ENCODE measurements at places on chromosomes 3 and 15.

DNA sequence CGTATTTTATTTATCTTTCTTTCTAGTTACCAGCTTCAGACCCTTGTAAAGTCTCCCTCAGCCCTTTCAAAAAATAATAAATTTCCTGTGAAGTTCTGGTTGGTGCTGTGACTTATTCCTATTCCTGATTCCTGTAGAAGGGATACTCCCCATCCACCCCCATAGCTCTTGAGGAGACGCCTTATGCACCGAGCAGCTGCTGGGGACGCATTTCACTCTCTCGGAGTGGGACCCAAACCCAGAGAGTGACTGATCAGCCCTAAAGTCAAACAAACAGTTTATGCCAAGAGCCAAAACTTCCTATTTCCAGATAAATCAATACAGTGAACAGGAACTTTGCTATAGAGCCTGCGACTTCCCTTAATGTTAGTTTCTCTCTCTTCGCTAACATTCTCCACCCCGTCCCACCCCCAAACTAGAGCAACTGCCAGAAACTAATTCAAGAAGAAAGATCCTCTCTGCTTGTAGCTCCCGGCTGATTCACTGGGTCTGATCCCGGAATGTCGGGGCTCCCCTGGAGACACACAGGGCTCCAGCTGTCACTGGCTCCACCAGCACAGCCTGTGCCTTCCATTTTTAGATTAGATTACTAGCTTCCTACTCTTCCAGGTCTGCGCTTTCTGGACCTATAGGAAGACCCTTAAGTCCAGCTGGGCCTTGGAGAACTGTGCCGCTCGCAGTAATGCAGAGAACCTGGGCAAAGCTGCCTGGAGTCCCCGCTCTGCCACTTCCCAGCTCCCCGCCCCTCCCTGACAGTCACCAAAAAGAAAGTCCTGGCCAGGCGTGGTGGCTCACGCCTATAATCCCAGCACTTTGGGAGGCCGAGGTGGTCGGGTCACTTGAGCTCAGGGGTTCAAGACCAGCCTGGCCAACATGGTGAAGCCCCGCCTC is 45.2 kb downstream of the KLHL25 start:
- DNase-seq, result no peak

GRCh38 chr3:126496894-126497850 is 20.4 kb downstream of the UROC1 start:
- no peak for DNase-seq

DNA sequence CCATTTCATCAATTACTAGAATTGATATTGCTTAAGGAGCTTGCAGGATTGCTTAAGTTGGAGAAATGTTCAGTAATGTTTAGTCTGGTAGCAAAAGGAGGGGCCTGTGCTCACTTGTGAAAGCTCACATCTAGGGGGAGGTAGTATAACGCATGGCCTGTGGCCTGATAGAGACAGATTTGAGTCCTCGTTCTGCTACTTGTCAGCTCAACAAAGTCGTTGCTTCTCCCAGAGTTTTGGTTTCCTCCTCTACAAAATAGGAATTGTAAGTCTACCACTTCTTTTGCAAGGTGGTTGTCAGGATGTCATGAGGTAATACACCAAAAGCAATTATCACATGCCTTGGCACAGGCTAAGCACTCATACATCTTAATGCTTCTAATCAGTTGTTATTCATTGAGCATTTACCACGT is 1.3 kb downstream of the ST3GAL6 start:
- DNase-seq, result no peak

DNA sequence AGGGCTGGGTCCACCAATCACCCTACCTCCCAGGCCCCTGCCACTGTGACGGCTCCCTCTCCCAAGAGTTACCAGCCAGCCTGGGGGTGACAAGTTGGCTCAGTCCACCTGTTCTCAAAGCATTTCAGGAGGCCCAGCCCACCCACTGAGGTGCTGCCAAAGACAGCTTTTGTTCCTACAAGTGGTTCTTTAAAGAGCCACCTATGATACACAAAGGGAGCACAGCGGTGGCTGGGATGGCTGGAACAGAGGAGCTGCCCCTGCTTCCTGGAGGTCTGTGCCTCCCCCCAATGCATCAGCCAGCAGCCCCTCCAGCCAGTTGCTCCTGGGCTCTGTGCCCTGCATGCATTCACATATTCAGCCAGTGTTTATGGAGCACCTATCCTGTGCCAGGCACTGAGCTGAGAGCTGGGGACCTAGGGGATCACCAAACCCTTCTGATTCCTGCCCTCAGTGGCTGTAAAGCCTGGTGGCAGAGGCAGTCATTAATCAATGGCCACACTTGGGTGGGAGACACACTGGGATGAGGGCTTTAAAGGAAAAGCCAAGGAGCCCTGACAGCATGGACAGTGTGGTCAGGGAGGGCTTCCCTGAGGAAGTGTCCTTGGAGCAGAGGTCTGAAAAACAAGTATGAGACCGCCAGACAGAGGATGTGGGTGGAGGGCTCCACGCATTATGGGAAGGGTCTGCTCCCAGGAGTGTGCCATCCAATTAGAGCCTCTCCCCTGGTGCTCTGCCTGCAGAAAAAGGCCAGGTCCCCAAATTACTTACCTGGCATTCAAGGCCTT is 107.1 kb upstream of the LINGO1 start:
- DNase-seq, result no peak

DNA sequence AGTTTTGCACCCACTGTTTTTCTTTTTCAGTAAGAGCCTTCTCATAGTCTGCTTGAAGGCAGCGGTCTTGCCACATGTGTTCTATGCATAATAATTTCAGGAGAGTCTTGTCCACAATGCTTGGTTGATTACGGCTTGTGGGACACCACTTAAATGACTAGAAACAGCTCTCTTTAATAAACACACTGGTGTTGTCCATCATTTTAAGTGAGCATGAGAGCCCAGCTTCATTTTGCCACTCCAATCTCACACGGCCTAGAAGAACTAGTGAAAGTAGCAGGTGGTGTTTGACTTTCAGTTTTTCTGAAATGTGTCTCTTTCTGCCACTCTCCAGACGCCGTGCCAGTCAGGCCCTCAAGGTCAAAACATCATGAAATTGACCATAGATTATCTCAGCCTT is 292.1 kb downstream of the LPP start:
- DNase-seq, result no peak

DNA sequence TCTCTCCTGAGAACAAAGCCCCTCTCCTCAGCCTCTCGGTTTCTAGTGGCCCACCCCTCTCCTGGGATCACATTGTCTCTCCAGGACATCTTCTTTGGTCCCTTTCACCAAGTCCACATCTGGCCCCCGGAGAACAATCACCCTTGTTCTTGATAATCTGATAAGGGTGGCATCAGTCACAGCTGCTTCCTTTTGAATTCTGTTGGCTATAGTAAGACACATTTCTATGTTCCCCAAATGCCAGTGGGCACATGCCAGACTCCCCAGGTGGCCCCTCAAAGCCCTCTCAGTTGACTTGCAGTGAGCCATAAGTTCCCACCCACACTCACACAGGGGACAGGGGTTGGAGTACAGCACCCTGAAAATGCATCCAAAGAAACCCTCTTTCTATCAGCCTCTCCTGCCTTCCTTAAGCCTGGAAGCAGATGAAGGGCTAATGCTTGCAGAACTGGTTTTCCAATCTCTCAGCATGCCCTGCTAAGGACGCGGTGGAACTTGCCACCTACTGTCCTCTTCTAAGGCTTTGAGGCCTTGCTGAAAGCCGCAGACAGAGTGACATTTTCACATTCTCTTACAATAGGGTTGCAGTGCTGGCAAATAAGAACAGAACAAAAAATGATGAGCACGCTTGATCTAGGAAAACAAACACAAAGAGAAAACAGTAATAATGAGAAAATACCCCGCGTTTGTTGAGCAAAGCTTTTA is 101.3 kb upstream of the SLCO3A1 start:
- no peak for DNase-seq

- no peak for DNase-seq
Measured at GRCh38 chr3:12265508-12265907, 23.4 kb upstream of the PPARG start.

- no peak for DNase-seq
Measured at GRCh38 chr3:52281981-52282801, 3.7 kb upstream of the WDR82 start.

DNA sequence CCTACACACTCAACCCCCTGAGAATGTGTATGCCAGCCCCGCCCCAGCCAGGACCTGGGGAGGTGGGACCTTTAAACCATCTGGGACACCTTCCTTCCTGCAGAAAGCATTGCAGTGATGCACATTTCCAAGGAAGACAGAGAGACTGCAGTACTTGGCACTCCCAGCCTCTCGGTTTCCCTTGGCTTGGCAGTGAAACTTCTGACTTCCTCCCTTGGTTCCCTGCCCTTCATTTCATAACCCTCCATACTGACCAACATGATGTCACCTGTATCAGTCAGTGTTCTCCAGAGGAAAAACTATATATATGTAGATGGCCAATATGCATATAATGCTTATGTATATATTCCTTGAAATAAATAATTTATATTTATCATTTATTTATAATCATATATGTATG is 103.2 kb downstream of the SST start:
- DNase-seq, result no peak

DNA sequence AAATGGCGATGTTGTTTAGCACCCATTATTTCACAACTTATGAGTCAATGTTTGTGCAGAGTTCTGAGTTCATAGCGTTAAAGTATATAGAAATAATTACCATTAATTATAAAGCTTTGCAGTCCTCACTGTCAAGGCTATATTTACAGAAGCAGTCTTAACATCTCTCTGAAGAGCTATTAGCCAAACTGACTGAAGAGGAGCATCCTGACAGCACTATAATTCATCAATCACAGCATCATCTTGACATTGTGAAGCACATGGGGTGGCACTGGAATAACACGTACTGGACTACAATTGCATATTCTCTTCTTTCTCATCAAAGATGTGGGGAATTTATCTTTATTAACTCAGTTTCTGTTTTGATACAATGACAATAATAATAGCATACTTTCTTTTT is 260.6 kb upstream of the MME start:
- no peak for DNase-seq

GRCh38 chr3:170689893-170690660 is 104.2 kb upstream of the SLC7A14 start:
- peak; percentile 75 for DNase-seq

- no peak for DNase-seq
Measured at GRCh38 chr15:90701048-90701447, 16.1 kb upstream of the BLM start.

- DNase-seq, result no peak
Measured at GRCh38 chr3:71579935-71580406, 3.6 kb downstream of the FOXP1 start.

GRCh38 chr3:184696697-184697096 is 15.2 kb downstream of the MAGEF1 start:
- no peak for DNase-seq

GRCh38 chr3:119331661-119332060 is 37.5 kb downstream of the ARHGAP31 start:
- DNase-seq, result no peak

GRCh38 chr15:31160740-31161495 is 59.4 kb upstream of the TRPM1 start:
- no peak for DNase-seq

- no peak for DNase-seq
Measured at GRCh38 chr15:68699124-68699880, 120.5 kb downstream of the CORO2B start.

- no peak for DNase-seq
Measured at GRCh38 chr3:87997298-87997697, 61.5 kb downstream of the CGGBP1 start.

DNA sequence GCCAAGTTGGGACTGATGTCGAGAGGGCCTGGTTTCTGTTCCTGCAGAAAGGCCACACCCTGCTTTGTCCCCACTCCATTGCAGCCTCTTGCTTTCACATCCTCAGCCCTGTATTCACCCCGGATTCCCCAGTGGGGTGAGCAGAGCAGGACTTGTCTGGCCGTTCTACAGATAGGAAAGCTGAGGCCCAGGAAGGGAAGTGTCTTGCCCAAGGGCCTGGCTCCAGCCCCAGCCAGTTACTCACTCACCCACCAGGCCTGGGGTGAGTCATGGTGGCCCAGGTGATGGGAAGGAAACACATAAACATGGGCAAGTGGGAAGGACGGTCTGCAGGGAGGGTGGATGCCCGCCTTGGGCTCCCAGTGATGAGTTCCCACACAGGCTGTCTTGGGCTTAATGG is 6.1 kb upstream of the DUSP7 start:
- DNase-seq, result no peak

DNA sequence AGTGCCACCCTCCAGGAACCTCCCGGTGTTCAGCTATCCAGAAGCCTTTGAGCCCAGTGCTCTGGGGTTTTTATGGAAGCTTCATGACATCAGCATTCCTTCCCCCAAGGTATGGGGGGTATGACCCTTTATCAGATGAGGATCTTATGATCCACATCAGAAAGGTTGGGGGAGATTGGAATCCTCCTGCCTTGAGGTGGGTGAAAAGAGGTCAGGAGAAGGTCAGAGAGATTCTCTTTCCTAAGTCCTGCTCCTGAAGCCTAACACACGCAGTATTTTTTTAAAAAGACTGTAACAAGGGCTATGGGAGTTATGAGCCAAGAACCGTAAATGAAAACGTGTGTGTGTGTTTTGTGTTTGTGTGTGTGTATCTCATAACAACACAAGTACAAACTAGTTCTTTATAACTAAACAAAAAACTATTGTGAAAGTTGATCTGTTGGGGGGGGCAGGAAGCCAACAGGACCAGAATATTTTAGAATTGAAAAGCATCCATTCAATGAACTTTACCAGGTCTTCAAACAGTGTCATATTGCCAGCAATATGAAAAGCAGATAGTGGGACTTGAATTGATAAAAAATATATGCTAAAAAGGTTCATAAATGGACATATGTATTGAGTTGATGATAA is 13.2 kb downstream of the MKRN3 start:
- no peak for DNase-seq

DNA sequence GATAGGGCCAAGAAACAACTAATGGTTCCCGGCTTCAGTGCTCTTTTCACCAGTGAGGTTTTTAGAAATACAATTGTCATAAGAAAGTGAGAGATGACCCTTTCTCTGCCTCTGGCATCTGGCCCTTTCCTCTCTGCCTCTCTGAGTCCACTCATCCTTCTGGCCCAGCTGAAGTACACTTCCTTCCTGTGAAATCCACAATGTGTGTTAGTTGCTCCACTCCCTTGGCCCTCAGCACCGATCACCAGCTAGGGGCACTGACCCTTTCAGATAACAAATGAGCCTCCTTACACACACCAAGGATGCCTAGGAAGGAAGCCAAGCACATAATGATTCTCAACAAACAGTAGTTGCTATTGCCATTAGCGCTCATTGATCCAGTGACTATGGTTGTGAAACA is 2.9 kb upstream of the CAV3 start:
- DNase-seq, result peak; percentile 19

- no peak for DNase-seq
Measured at GRCh38 chr3:12956316-12956660, 114.9 kb upstream of the RPL32 start.

DNA sequence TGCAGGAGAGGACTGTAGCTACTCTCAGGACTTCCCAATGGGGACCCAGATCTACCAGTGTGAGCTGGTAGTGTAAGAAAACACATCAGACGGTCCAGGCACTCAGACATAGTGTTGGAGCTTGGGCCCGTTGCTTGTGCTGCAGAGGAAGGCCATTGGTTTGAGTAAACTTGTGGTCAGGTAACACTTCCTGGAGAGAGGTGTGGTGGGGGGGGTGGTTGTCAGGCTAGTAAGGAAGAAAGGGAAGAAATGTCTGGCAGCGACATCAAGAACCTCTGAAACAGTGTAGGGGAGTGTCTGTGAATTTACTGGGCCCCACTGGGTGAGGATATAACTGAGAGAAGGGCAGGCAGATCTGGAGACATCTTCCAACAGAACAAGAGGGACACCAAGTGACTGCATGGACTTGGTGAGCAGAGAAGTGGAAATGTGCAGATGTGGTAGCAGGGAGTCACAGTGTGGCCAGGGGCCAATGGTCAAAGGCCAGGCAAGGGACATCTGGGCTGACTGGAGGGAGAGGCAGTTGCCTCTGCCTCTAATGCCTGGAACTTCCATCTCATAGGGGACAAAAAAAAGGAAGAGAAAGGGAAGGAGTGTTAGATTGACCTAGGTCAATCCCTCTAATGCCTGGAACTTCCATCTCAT is 63.7 kb upstream of the MRPS22 start:
- DNase-seq, result no peak
